ENCODE measurements at places on chromosomes 3 and 15.

DNA sequence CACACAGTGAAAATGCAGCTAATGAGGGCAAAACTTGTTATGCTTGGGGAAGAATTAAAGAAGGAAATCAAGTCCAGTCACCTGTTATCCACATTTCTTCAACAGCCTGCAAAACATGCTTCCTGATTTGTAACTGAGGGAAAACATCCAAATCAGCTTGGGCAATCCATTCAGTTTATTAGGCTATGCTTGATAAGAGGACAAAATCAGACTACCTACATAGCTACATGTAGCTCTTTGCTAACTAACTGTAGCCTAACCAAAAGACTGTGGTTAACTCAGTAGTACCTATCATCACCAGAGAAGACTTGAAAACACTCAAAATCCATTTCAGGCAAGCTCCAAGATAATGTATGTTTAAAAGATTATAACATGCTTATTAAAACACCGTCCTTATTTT is 436.4 kb downstream of the SHQ1 start:
- no peak for DNase-seq

DNA sequence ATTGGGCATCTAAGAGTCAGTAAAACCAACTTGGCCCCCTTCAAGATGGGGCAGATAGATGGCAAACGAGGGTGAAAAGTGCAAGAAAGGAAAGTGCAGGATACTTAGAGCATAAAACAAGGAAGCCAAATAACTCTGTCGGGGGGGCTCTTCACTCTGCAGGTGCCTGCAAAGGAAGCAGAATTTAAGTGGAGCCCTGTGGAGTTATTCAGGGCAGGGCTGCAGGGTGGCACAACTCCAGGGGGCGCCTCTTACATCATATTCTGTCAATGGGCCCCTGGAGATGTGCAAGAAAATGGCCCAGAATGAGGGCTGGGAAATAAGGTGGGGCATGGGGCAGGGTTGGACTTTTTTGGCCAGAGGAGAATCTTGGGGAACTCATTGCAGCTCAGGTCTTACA is 69.7 kb downstream of the CD47 start:
- no peak for DNase-seq

DNA sequence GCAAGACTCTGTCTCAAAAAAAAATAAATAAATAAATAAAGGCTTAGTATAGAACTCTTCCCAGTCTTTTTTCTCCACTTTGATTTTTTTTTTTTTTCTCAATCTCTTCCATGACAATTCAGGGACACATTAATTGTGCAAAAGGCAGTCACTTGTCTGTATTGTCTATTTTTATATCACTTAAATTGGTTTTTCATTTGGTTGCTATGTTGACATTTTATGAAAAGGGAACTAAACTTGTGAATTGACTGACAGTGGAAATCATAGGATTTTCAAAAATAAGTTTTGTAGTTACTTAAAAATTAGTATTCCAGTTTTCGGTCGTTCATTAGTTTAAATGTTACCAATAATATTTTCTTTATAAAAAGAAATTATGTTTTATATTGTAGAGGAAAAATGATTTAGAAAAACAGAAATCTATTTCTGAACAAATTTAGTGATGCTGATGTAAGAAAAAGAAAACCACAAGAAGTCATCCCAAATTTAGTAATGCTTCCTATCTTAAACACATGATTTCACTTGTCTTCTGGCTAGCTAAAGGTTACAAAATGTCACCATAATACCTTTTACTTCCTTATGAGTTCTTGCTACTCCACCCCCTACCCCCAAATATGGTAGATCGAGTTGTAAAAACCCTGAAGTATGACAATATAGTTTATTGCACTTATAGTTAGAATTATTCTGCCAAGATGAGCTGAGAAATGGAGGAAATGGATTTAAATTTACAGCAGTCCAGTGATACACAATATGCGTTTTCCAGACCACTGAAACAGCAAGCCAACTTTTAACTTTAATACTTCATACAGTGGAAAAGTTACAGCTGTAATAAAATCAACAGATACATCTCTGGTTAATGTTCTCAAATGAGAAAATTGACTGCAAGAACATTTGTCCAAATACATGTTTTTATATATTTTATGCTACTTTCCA is 37.0 kb downstream of the PPARG start:
- no peak for DNase-seq

GRCh38 chr15:58438956-58439355 is 7.2 kb downstream of the LIPC start:
- DNase-seq, result peak; percentile 69

- DNase-seq, result no peak
Measured at GRCh38 chr3:50603261-50604109, 8.1 kb downstream of the CISH start.

DNA sequence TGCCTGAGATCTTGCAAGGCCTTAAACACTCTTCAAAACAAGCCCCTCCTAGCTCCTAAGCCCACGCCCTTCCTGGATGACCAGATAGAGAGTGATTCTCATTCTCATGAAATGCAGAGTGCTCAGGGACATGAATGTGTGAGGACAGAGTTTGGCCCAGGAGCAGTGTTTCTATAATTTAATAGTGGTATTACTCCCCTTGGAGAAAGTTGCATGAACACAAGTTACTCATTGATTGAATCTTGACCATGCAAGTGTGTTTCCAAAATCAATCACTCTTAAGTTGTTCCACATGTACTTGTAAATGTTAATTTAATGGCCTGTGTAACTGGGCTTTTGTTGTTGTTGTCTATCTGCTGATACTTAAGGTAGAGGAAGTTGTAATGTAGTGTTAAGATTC is 181.6 kb downstream of the ADAMTSL3 start:
- no peak for DNase-seq

- DNase-seq, result no peak
Measured at GRCh38 chr3:117722856-117723255, 1013.3 kb downstream of the TUSC7 start.

DNA sequence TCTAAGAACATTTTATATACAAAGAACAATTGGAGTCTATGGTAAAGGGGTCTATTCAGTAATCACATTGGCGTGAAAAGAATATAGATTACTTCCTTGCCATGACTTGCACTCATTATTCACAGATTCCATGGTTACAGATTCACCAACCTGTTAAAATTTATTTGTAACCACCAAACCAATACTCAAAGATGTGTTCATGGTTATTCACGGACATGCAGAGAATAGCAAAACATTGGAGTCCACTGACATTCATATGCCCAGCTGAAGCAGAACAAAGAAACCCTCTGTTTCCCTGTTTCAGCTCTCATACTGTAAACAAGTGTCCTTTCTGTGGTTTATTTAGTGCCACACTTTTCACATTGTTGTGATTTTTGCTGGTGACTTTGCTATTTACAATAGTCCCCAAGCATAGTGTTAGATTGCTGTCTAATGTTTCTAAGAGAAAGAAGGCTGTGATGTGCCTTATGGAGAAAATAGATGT is 185.8 kb upstream of the TTC14 start:
- DNase-seq, result no peak

GRCh38 chr3:79685108-79685507 is 82.7 kb downstream of the ROBO1 start:
- DNase-seq, result no peak

DNA sequence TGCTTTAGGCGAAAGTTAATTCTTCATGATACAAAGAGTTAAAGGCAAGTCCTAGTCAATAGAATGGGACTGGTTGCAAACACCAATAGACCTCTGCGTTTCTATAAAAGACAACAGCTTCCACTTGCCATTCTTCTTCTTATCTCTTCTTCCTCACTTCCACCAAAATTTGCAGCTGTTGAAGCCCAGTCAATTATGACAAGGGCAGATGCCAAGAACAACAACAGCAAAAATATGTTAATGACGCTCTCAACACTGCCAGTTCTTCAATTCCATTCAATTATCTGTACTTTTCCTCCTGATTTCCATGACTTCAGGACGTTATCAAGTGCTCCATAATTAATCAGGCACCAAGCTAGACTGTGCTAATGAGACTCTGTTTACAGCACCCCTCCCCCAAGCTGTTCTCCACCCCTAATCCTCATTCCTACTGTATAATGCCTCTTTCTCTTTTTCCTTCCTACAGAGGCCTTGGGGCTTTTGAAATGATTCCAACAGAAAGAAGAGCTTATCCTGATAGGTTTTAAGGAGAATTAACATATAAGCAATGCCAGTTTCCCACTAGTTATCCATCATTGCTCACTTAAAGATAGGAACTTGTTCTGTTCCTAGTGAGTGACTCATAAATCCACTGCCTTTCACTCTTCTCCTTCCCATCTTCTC is 1160.5 kb downstream of the IGSF11 start:
- no peak for DNase-seq

DNA sequence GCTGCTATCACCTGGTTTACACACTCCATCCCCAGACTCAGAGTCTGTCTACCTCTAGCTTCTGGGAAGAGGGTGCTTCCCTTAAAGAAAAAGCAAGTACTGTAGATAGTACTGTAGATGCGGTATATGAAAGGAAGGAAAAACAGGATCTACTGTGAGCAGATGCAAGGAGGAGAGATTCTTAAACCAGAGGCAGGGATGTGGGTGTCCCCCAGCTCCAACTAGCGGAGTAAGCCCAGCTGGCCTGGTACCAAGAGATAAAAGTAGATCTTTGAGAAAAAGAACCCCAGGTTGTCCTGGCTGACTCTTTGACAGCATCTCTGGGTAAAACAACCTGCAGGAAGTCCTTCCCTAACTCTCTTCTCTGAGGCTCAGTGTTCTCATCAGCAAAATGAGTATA is 523.7 kb upstream of the PROK2 start:
- DNase-seq, result no peak

- no peak for DNase-seq
Measured at GRCh38 chr15:100278596-100279380, 63.0 kb downstream of the ADAMTS17 start.

DNA sequence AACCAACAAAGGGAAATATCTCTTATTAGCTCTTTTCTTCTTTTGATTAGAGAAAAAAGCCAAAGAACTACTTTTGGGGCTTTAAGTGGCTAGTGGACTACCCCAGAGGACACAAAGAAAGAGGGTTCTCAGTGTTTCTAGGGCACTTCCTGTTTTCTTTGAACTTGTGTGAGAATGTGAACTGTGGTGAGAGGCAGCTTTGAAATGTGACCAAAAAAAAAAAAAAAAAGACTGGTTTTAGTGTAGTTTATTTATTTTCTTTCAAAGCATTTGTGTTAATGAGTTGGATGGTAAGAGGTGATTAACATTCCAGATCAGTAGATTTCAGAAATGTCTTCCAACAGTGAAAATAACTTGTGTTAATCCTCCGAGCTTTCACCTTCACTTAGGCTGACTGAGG is 32.4 kb downstream of the SELENOT start:
- peak; percentile 36 for DNase-seq

DNA sequence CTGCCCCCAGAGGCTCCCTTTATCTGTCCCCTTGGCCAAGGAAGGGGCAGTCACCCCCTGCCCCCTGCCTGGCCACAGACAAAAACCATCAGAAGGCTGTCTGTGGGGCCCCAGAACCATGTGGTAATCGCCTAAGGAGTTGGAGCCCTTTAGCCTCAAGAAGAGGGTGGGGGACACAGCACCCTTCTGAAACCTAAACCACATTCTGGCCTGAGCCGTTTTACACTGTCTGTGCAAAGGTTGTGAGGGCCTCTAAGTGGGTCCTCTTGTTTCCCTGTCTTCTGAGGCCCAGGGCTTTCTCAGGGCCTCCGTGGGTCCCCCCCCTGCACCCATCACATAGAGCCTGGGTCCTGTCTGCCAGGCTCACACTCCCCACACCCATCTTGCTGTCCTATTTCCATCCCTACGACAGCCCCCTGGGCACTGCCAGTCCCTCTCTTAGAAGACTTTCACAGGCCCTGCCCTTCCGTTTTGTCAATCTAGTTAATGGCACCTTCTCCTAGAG is 17.9 kb upstream of the RPUSD3 start:
- no peak for DNase-seq

- DNase-seq, result peak; percentile 45
Measured at GRCh38 chr3:195226900-195227447, 44.0 kb downstream of the XXYLT1 start.

DNA sequence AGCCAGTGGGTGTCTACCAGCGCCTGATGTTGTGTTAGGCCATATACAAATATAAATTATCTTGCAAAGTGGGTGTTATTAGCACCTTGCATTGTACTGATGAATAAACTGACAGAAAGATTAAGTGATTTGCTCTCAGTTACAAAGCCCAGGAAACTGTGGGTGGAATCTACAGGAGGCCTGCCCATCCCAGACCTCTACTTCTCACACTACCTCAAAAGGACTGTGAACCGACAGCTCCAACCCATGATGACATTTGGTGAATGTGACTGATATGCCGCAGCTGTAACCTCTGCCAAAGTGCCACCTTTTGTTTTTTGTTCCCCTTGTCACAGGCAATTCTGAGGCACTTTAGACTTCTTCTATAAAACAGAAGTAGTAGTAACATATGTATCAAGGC is 43.7 kb upstream of the KCNMB2 start:
- DNase-seq, result no peak

- no peak for DNase-seq
Measured at GRCh38 chr15:100529556-100529955, 806 bp upstream of the CERS3 start.

- DNase-seq, result no peak
Measured at GRCh38 chr3:185114756-185115155, 38.1 kb downstream of the C3orf70 start.

DNA sequence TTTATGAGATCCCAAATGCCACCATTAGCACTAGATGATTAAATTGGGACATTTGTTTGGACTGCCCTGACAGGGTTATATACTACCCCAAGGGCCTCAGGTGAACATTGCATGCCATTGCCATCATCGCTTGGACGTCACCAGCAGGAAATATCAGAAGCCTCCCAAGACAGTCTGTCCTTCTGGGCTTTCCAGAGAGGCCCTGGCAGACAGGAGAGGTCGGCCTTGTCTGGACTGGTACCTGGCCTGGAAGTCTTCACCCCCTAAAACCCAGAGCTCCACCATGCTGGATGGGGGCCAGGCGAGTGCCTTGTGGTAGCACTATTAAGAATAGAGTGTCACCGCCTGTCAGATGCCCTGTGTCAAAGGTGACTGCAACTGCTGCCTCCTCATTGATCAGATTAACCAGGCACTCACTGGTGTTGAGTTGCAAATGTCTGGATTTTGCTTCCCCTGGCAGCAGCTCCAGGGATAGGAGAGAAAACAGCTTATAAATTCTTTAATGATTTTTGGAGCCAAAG is 324.1 kb upstream of the RASGRP1 start:
- DNase-seq, result no peak

- DNase-seq, result no peak
Measured at GRCh38 chr3:18208856-18209255, 216.3 kb downstream of the SATB1 start.

DNA sequence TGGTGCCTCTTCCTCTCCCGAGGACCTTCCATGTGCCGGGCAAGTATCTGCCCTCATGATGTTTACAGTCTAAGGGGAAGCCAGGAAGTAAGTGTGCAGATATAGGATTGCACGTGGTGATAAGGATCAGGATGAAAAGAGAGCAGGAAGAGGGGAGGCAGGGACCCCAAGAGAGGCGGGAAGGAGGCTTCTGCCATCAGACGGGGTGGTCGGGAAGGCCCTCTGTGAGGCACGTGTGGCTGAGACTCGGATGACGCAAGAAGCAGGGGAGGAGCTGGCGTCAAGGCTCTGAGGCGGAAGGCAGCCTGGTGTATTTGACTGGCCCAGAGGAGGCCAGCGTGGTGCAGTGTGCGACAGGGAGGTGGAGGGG is 762 bp upstream of the IQSEC1 start:
- peak; percentile 50 for DNase-seq

All from GM23338 (cell line).